Frontal cortex (tissue), 4 donors: ENCODE measurements at places on chromosomes 1 and 21.

DNA sequence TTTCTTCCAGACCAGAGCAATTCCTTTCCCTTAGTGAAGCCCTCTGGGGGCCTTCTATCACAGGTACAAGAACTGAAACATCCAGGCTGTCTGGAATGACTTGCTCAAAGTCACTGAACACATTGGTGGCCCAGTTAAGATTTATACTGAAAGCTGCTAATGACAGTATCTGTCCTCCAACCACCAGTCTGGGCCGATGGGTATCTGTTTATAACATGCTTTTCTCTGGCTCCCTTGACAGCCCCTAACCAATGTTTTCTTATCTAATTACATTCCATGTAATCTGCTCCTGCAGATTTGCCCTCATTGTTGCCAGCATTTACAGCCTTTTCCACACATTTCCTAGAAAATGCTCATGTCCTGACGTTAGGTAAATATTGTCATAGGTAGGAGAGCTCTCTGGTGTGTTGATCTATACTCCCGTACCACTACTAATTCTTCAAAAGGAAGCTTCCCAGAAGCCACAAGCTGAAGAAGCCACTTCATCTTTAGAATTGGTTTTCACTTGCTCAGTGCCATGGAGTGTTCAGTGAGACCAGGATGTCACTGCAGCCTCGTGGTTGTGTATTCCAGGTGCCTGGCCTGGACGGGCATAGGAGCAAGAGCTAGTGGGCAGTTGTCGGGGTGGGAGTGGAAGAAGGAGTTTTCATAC lies 163.9 kb downstream of the TSEN15 start:
- no peak for DNase-seq

DNA sequence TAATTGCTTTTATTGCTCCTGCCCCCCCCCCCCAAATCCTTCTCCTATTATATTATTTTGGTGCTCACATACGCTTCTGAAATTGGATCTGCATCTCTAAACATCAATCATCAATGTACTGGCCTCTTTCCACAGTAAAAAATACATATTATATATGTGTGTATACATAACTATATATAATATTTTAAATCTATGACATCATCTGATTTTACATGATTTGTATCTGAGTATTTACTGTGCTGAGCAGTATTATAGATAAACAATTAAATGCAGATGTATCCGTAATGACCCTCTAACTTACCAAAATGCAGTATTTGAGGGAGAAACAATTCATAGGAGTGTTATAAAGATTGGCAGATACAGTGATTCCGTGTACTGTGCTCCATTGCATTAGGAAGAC lies 832 bp downstream of the PLPPR4 start:
- DNase-seq, result no peak

GRCh38 chr1:108814343-108815125 lies 42.4 kb downstream of the AKNAD1 start:
- no peak for DNase-seq

- no peak for DNase-seq
These were observed 218.3 kb downstream of the HHIPL2 start for GRCh38 chr1:222329493-222330045.

DNA sequence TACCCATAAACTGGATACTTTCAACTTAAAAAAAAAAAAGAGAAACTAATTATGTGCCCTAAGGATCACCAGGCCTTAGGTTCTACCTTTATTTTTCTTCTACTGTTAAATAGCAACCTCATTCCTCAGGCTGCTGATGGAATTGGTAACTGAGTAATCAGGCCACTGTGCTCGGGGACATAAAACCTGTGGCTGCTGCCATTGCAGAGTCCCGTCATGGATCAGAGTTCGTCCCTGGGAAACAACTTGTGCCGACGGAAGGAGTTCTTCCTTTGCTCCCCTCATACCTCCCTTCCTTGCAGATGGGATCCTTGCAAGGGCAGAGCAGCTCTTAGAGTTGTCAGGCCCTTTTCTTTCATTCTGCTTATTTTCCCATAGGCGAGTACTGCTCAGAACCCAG lies 123.6 kb downstream of the PBX1 start:
- no peak for DNase-seq
